ENCODE measurements at places on chromosomes 2 and 18.
A peak's percentile ranks its signal among the peaks of the same experiment; 100 is the strongest.

DNA sequence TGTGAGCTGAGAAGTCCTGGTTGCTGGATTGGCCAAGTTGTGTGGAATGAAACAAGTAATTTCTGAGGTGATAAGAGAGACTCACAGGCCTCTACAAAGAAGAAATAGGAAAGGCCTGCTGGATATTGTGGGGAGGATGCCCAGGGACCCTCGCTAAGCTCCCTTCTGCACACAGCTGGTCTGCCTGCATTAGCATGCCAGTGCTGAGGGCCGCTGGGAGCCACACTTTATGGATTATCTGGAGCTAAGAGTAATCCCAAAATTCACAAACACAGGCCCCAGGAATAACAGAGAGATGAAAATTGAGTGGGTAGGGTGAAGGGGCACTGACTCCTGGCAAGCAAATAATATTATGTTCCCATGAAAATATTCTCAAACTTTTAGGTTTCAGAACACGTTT lies 114.9 kb upstream of the SIX3 start:
- no peak for DNase-seq

DNA sequence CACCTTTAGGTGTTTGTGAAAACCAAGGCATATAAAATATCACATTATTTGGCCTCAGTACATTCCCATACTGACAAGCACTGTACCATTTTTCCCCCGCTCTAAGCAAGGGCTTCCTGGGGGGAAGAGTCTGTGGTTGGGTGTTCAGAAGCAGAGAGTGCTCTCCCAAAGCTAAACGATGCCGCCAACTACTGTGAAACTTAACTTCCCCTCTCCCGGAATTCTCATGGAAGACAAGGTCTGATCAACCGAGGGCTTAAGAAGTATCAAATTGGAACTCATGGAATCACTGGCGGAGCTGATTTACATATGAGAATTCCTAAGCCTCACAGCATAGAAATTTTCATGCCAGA lies 433 bp upstream of the MFF start:
- DNase-seq: no peak

GRCh38 chr2:10482460-10482859 lies 34.3 kb upstream of the ODC1 start:
- DNase-seq: no peak

GRCh38 chr2:147250652-147251356 lies 594.0 kb upstream of the ACVR2A start:
- DNase-seq: peak; percentile 39

DNA sequence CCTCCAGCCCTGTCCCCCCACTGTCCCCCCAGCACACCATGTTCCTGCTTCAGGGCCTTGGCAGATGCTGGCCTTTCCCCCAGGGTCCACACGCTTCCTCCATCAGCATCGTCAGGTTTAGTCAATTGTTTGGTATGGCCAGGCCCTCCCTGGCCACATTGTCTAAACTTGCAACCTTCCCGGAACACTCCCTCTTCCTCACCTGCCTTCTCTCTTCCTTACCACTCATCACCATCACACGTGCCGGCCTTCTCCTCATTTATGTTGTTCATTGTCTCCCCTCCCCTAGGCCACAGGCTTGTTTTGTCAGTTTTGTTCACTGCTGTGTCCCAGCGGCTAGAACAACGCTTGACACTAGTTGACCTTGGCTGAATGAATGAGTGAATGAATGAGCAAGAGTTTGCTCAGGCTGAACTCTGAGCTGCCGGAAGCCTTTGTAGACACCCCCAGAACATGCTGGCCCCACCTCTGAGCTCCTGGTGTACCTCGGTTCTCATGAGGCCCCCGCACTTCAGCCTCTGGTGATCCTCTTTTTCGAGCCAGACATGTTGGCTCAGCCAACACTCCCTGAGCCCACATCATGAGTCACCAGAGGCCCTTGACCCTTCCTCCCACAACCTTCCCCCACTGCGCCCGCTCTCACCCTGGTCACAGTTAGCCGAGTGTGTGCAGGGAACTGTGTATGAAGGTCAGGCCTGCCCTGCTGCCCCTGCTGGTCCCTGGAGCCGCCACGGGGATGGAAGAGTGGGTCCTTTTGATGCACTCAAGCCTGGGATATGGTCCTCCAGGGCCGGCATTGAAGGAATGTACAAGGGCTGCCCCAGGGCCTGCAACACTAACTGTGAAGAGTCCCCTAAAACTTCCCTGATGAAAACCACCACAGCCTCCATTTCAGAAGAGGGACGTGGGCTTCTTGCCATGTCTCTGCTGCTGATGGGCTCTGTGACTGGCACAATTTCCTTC lies 57.5 kb downstream of the HS1BP3 start:
- peak; percentile 97 for DNase-seq

DNA sequence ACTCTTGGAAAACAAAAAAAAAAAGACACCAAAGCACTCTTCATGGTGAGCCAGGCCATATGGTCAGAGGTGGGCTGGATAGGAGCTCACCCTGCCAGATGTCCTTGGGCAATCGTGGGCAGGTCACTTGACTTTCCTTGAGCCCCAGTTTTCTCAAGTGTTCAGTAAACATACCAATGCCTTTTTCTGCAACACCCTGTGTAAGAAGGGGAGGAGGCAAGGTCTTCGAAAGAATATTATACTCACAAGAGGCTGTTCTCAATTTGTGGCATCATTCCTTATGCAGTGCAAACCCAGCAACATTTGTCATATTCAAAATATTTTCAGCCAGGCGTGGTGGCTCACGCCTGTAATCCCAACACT lies 22.9 kb upstream of the TMEM87B start:
- DNase-seq: peak; percentile 36

- no peak for DNase-seq
Measured at GRCh38 chr2:103860016-103860415, 993.9 kb upstream of the POU3F3 start.
